ENCODE measurements at places on chromosomes 13 and 19.

GRCh38 chr19:34365463-34366401 is 736 bp downstream of the GPI start:
- DNase-seq: no peak

- DNase-seq: no peak
Measured at GRCh38 chr13:91825516-91825915, 427.1 kb downstream of the GPC5 start.

DNA sequence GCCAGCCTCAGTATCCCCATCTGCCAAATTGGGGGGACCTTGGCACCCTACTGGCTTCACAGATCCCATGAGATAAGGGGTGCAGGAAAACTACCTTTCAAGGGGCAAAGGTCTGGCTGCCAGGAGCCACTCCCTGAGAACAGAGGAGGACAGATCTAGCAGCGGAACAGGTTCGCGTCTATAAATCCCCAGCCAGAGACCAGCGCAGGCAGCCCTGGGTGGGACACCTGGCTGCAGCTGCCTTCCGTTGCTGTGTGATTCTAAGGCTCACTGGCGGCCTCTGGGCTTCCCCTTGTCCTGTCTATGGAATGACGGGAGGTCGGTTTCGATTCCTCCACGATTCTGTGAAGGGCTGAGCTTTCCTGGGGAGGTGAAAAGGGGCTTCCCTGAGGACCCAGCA is 7.3 kb downstream of the RELB start:
- no peak for DNase-seq

- peak; percentile 82 for DNase-seq
Measured at GRCh38 chr19:38209671-38210457, 14.2 kb downstream of the DPF1 start.

DNA sequence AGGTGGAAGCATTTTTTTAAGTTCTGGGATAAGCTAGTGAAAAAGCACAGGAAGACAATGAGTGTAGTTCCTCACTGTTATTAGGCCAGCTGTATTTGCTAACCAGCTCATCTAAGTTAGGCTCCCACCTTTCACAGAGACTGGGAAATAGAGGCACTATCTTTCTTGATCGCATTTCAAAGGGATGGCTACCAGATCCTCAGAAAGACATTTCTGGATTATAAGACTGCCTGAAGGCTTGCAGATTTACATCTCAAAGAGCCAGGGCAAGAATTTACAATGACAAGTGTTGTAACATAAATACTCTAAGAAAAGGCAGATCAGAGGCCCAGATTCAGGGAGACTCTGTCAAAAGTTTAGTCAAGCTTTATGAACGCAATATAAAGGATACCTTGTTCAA is 1005.5 kb downstream of the PCDH9 start:
- no peak for DNase-seq

DNA sequence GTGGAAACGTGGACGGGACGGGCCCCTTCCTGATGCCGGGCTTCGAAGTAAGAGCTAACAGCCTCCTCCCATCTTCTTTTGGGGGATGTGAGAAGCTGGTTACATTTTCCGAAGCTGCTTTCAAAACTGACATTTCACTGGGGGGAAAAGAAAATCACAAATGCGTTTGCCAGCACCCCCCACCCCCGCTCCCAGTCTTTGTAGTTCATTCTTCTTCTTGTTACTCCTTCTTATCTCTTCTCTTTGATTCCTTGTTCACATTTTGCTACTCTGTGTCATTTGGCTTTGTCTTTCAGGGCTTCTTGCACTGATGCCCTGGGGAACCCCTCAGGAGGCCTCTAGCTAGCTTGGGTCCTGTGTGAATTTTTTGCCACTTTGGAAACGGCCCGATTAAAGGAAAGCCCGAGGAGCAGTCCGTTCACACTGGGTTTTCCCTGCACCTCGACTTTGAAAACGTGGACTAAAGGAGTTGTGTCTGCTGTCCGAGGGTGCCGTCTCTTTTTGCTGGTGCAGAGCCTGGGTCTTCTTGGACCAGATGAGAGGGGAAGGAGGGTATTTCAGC is 1.3 kb downstream of the CARM1 start:
- no peak for DNase-seq

- DNase-seq: no peak
Measured at GRCh38 chr19:17378271-17378670, 1.1 kb upstream of the PLVAP start.

DNA sequence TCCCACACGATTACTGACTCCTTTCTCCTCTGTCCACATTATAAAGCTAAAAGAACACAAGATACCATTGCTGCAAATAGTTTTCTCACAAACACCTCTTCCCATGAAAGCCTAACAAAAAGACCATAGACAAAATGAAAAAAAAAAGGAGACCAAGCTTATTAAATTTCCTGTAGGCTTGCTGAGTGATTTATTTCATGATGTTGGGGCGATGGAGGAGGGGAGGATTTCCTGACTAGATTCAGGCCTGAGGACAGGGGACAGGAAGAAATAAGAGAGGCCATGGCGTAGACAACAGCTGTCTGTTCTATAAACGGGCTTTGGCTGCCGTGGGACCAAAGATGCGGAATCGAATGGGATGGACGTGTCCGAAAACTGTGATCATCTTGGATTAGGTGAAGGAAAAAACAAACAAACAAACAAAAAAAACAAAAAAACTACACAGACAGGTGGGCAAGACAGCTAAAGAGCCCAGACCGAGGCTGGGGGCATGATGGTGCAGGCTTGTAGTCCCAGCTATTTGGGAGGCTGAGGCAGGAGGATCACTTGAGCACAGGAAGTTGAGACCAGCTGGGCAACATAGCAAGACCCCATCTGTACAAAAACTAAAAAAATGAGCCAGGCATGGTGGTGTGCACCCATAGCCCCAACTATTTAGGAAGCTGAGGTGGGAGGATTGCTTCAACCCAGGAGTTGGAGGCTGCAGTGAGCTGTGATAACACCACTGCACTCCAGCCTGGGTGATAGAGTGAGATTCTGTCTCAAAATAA is 5.3 kb downstream of the TMPRSS9 start:
- no peak for DNase-seq

GRCh38 chr13:28685892-28686291 is 27.0 kb downstream of the POMP start:
- no peak for DNase-seq

DNA sequence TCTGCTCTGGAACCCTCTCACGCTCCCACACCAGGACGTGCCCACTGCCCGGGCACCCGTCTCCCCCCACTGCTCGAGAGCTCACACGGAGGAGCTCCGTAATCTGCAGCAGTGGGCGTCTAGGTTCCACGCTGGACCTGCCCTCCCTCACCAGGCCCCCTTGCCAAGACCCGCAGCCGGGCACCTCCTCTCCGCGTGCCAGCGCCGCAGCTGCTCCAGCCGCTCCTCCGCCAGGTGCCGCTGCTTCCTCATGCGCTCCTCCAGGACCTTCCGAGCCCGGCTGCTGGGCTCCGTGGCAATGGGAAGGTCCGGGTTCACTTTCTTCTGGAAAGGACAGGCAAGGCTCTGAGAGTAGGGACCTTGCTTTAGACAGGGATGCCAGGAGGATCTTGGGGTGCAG is 35.0 kb upstream of the MATK start:
- DNase-seq: no peak

- no peak for DNase-seq
Measured at GRCh38 chr13:97332742-97333141, 101.2 kb upstream of the RAP2A start.

- DNase-seq: no peak
Measured at GRCh38 chr13:30623392-30623791, 5.7 kb downstream of the USPL1 start.

DNA sequence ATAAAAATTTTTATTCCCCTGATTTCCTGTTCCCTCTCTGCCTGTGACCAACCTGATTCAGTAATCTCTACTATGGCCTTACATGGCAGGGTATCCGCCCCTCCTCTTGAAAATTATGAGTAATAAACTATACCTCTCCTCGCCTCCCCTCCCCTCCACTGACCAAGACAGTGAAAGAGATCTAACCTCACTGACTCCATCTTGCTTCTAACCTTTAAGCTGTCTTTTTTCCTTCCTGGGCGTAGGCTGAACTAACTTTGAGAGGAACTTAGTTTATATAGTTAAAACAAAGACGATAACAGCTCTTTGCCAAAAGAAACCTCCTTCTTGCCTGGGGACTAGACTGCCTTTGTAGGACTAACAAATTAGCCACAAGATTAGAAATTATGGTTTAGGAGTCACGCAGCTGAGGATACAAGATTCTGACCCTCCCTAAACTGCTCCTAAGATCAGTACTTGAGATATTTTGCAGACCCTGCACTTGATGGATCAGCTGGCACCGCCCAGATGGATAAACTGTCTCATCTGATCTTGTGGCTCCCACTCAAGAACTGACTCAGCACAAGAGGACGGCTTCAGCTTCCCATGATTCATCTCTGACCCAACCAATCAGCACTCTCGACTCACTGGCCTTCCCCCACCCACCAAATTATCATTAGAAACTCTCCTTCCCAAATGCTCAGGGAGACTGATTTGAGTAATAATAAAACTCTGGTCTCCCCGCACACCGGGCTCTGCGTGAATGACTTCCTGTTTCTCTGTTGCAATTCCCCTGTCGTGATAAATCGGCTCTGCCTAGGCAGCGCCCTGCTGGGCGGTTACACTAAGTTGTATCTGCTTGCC is 187.1 kb downstream of the TDRD3 start:
- DNase-seq: no peak

GRCh38 chr13:99215184-99215830 is 14.7 kb downstream of the UBAC2 start:
- no peak for DNase-seq

- DNase-seq: no peak
Measured at GRCh38 chr13:65929436-65929835, 1300.7 kb downstream of the PCDH9 start.

- no peak for DNase-seq
Measured at GRCh38 chr13:48962281-48962680, 13.4 kb upstream of the FNDC3A start.

DNA sequence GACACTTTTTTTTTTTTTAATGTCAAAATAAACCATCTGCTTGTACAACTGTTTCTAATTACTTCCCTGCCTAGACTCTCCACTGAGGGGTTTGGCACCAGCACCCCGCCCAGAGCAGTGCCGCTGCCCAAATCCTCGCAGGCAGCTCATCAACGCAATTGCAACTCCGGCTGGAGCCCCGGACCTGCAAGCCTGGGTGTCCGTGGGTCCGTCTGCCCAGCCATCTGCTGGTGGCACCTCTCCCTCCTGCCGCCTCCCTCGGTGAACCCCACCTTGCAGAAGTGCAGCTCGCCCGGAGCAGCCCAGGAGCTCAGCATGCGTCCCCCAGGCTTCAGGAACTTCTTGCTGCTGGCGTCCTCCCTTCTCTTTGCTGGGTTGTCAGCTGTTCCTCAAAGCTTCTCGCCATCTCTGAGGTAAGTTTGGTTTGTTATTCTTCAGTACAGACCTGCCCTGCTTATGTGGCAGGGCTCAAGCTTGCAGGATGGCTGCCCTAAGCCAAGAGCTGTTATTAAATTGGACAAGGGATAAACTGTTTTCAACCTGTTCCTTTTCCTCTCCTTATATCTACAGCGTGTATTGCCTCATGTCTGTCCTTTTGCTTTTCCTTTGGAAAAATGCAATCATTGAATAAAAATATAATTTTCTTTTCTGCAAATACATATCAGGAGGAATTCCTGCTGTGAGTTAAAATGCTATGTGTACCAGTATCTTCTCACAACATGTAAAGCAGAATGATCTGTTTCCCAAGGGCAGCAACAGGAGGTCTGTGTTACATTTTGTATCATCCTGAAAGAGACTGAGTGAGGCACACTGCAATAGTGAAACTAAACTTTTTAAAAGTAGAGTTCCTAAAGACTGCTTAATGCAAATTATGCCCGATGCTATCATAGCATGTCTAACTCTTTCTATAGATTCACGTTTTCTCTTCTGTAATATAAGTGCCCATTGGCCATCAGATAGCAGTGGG is at the start of gene ITGBL1:
ITGBL1 (plus strand) TSS at position 157 of the 967 bp plus-strand sequence; CDS start at position 316, 159 bp downstream.
- DNase-seq: no peak

DNA sequence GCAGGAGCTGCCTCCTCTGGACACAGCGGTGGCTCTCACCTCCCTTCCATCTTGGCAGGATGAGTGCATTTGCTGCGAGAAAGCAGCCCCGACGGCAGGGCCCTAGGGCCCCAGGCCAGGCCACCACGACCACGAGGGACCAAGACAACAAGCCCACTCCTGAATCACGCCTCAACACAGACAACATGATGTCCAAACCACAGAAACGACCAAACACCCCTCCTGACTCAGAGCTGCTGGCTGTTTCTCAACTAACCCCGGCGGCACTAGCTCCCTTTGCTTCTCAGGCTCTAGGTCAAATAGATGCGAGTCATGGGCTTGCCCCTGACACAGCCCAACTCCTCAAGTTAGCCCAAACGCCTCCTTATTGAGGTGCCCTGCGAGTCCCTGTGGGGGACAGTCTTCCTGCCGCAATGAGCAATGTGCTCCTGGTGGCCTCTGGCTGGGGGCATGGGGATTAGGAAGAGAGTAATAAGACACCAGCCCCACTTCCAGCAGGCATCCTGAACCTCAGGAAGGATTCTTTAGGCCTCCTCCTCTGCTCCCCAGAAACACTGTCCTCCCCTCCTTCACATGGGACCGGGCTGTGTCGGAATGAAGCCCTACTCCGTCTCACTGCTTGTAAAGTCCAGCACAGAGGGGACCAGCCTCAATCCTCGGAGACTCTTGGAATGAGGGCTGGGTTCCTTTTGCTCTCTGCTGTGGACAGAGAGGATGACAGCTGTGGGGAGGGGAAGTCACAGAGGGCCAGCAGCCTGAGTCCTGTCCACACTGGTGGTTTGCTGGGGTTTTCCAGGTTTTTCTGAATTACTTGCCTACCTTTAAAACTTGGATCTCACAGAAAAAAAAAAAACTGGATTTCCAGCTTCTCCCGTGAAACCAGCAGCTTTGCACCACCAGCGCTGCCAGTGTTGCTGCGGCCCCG is 6.9 kb upstream of the ATF5 start:
- DNase-seq: no peak

- DNase-seq: no peak
Measured at GRCh38 chr13:41413872-41414271, 43.5 kb upstream of the RGCC start.

- DNase-seq: no peak
Measured at GRCh38 chr13:109485136-109485794, 301.1 kb downstream of the IRS2 start.

DNA sequence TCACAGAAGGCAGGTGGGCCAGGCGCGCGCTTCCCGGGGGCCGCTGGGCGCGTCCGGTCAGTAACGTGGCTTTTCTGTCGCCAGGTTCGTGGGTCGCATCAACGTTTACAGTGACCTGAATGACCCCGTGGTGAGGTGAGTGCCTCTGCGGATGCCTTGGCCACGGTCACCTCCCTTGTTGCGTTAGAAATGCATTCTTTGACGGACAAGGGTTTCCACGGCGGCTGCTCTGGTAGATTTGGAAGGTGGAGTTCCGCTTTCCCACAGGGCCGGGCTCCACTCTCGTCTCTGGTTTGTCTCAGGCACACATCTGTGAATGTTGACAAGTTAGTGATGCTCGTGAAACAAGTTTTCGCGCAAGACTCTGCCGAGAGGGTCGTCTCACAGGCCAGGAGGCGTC is 130.0 kb downstream of the ATP11A start:
- no peak for DNase-seq

Data from ascending aorta (tissue), 2 donors.